Body of pancreas (tissue), 4 donors: ENCODE measurements at places on chromosomes 11 and 22. TPM values are rescaled to one million over a fixed set of nuclear protein-coding genes. Genes with fewer than 3 reads are reported as not detected.

The OR2AG2 gene
- total RNA-seq: 0.26 TPM

The NLRP6 gene
- total RNA-seq: 1.0 TPM

DNA sequence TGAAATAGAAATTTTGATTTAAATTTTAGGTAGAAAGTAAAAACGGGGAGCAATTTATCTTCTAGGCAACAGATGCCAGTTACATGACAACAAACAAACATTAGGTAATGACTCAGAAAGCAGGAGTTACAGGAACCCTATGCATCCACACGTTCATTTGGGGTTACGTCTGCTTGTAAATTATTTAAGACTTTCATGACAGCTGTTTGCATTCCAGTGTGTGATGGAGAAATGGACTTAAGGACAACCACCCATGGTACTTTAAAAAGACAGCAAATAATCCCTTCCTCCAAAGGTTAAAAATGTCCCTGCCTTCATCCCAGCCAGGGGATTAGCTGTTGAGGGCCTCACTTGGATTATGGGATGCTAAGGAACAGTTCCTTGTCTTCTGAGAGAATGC lies 11.8 kb downstream of the E2F8 start:
- H3K4me3 ChIP-seq: no peak overlapping the region
- H3K4me1 ChIP-seq: no peaks in the 10 kb centered on the region
- DNase-seq: no peak
- H3K36me3 ChIP-seq: no peaks in the 10 kb centered on the region

DNA sequence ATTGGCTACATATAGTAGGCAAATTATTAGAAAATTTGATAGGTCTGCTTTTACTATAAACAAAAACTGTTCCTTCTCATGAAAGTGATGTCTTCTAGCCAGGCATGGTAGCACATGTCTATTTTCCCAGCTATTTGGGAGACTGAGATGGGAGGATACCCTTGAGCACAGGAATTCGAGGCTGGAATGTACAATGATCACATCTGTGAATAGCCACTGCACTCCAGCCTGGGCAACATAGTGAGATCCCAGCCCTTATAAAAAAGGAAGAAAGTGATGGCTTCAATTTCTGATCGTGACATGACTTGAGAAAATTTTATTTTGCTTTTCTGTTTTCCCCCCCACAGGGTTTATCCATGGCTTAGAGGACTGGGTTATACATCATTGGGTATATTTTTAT lies 19.5 kb upstream of the B3GNT6 start:
- H3K4me1 ChIP-seq: no peaks in the 10 kb centered on the region
- H3K27me3 ChIP-seq: no peaks in the 10 kb centered on the region
- no peaks in the 10 kb centered on the region for H3K36me3 ChIP-seq
- H3K4me3 ChIP-seq: no peak overlapping the region

GRCh38 chr11:118715245-118715831 lies 35.9 kb upstream of the TREH start:
- no peak overlapping the region for H3K4me3 ChIP-seq
- no peaks in the 10 kb centered on the region for H3K27me3 ChIP-seq
- no peaks in the 10 kb centered on the region for H3K36me3 ChIP-seq

GRCh38 chr22:21457023-21457787 lies 10.0 kb upstream of the TMEM191C start:
- H3K36me3 ChIP-seq: no peaks in the 10 kb centered on the region
- DNase-seq: no peak
- H3K27ac ChIP-seq: no peak overlapping the region
- H3K4me1 ChIP-seq: peaks cover 13% of the 10 kb centered on the region
- no peaks in the 10 kb centered on the region for H3K27me3 ChIP-seq
- no peak overlapping the region for H3K4me3 ChIP-seq
